Stimulated activated CD4-positive, alpha-beta T cell treated with anti-CD3 and anti-CD28 coated beads, Interleukin-2, amount 100 ng/mL, for 48 hours (primary cell): ENCODE measurements at places on chromosomes 2 and 18.

GRCh38 chr18:22207021-22207758, 37.8 kb downstream of the GATA6 start:
- no peak for DNase-seq

DNA sequence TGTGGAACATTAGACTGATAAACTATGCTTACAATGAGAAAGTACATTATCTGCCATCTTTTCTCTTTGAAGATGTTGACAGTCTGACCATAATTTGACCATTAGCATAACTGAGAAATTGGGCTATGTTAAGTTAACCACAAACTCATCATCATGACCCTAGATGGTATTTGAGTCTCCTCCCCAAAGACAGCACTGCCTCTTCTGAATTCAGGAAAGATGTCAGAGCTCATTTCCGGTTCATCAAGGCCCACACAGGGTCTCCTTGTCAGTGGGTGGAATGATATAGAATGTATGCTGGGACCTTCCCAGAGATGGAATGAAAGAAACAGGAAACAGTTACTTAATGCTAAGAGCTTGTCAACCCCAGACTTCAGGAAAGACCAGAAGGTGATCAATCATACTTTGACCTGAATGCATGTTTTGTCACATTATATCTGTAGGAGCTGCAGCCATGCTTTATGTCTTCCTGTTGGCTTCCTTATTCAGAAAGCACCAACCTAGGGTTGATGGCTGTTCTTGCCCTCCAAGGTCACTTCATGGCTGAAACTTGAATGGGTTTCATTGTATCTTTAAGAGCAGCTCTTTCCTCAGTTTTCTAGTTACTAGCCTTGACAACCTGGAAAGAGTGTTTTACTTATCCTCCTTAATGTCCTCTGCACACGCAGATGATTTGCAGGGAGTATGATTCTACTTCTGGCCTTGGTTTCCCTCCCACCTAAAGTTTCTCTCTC, 99.1 kb upstream of the NEUROD1 start:
- no peak for DNase-seq

- DNase-seq: no peak
Measured at GRCh38 chr2:154439156-154439555, 259.3 kb upstream of the KCNJ3 start.

- DNase-seq: no peak
Measured at GRCh38 chr2:189024901-189025618, 50.9 kb downstream of the COL3A1 start.

- no peak for DNase-seq
Measured at GRCh38 chr2:26179446-26179913, 6.6 kb downstream of the GAREM2 start.

DNA sequence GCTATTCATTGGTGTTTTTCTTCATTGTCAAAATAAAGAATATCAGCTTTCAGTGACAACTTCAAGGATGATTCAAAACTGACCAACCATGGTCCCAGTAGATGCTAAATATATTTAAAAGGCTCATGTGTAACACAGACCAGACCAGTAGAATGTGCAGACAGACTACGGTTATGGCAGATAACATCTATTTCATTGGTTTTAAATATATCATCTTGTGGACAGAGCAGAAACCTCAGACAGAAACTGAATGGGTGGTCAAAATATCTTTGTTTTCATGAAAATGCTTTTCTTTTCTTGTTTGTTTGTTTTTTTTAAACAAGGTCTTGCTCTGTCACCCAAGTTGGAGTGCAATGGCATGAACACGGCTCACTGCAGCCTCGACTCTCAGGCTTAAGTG, 107.4 kb upstream of the CREB1 start:
- DNase-seq: no peak
